ENCODE measurements at places on chromosomes 5 and 9.

- DNase-seq = no peak
These were observed 154.3 kb downstream of the HMHB1 start for GRCh38 chr5:143966280-143966679.

GRCh38 chr5:156329171-156329611 is 2.2 kb downstream of the SGCD start:
- no peak for DNase-seq

DNA sequence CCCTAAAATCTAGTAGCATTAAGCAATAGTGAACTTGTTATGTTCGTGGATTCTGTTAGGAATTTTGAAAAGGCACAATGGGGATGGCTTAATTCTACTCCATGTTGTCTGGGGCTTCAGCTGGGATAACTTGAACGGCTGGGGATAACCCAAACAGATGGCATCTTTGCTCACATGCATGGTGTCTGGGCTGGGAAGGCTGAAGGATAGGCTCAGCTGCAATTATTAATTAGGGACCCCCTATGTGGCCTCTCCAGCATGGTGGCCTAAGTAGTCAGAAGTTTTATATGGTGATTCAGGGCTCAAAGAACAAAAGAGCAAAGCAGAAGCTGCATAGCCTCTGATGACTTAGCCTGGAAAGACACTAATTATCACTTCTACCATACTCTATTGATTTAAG is 551.1 kb downstream of the PSAT1 start:
- DNase-seq = no peak

- DNase-seq = no peak
These were observed 70.7 kb upstream of the GNE start for GRCh38 chr9:36328798-36329411.

DNA sequence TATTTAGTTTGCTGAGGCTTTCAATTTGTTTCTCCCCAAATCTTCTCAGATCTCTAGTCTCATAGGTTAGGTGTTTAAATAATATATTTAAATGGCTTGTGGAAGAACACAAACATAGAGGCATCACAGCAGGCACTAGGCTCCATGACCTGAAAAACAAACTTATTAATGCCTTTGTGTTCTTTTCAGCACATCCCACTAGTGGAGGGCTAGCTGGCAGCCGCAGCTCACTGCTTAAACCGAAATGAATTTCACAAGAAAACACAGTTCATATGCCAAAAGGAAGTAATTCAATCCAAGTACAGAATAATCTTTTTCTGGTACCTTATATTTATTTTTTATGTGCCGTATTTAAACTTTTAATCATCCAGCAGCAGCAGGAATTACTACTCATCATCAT is 382.5 kb downstream of the PLK2 start:
- no peak for DNase-seq

GRCh38 chr9:91426123-91426745 is 2.6 kb upstream of the NFIL3 start:
- DNase-seq = no peak

- DNase-seq = no peak
These were observed 18.7 kb downstream of the CPLX2 start for GRCh38 chr5:175889910-175890684.

- no peak for DNase-seq
These were observed 596.6 kb upstream of the ZNF608 start for GRCh38 chr5:125343015-125343414.

DNA sequence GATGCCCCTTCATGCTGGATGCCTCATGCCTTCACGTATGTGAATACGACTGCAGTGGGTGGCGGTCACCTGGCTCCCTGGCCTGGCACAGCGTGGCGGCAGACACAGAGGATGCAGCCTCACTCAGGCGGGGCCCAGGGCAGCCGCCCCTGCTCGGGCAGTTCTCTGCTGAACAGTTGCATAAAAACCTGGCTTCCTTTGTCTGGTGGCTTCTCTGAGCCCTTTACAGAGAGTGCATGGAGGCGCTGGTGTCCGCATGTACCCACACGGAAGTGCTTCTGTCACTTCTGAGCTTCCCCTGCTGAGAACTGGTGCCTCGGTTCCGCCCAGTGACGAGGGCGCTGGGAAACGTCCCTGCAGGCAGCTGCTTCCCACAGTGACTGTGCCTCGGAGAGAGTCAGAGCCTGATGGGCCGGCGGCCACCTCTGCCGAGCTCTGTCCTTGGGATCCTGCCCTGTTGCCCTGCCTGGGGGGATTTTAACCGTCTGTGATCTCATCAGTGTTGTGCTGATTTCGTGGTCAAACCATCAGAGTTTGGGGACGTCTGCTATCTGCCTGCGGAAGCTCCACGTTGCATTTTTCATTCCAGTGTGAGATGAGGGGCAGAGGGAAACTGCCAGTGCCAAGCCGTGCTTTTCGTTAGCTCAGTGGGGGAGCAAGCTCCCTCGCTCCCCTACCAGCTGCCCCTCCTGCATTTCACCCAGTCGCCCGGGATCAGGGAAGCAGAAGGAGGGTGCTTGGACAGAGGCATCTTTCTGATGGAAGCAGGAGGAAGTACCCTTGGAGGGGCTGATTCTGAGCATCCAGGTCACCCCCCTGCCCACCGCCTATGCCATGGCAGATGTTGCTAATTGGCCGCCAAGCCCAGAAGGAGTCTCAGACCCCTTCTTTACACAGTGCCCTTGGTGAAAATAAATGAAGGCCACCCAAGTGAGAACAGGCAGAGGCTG is 153.0 kb upstream of the COL5A1 start:
- DNase-seq = no peak
